Tibial artery (tissue), 4 donors: ENCODE measurements at places on chromosomes 12 and 14.

GRCh38 chr12:18391151-18391550, 129.8 kb downstream of the PIK3C2G start:
- no peaks in the 10 kb centered on the region for H3K36me3 ChIP-seq
- H3K27ac ChIP-seq: no peak overlapping the region
- H3K27me3 ChIP-seq: no peaks in the 10 kb centered on the region
- no peaks in the 10 kb centered on the region for H3K4me1 ChIP-seq

- H3K36me3 ChIP-seq: no peaks in the 10 kb centered on the region
- H3K27ac ChIP-seq: peak overlapping the region; percentile 58
- no peak overlapping the region for H3K4me3 ChIP-seq
- H3K27me3 ChIP-seq: no peaks in the 10 kb centered on the region
- no peaks in the 10 kb centered on the region for H3K4me1 ChIP-seq
Measured at GRCh38 chr12:81819991-81820633, 61.0 kb upstream of the PPFIA2 start.

- H3K27ac ChIP-seq: peak overlapping the region; percentile 23
- DNase-seq: no peak
- no peaks in the 10 kb centered on the region for H3K27me3 ChIP-seq
- H3K4me3 ChIP-seq: no peak overlapping the region
Measured at GRCh38 chr12:63305901-63306875, 155.2 kb upstream of the AVPR1A start.

DNA sequence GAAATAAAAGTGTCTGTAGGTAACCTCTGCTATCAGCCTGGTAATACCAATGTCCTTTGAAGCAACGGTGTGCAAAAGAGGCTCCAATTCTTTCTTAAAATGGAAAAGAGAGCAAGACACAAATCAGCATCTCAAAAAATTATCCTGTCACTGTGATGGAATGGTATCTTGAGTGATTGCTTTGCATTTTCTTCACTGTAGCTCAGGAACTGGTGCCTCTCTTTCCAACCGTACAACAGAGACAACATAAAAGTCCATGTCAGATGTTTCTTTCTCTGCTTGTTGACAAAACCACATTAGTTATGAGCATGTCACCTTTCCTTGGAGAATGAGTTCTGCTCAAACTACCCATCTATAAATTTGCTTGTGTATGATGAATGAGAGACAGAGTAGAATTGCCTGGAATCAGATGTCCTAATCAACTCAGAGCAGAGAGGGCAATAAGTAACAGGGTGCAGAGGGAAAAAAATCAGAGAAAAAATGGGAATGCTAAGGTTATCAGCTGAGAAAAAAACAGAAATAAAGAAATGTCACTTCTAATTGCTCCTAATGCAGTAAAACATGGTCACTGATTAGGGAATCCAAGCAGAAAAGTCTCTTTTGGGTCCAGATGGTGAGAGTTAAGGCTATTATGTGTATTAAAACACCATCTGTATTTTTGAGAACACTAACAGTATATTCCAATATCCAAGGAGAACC, 465.0 kb upstream of the ATP2B1 start:
- H3K36me3 ChIP-seq: no peaks in the 10 kb centered on the region
- no peak for DNase-seq
- H3K4me1 ChIP-seq: no peaks in the 10 kb centered on the region
- H3K27me3 ChIP-seq: no peaks in the 10 kb centered on the region
- no peak overlapping the region for H3K4me3 ChIP-seq

- H3K36me3 ChIP-seq: no peaks in the 10 kb centered on the region
- H3K27me3 ChIP-seq: no peaks in the 10 kb centered on the region
- no peak overlapping the region for H3K4me3 ChIP-seq
- H3K27ac ChIP-seq: no peak overlapping the region
- no peak for DNase-seq
- H3K4me1 ChIP-seq: no peaks in the 10 kb centered on the region
Measured at GRCh38 chr12:25585021-25585523, 32.0 kb upstream of the LMNTD1 start.

DNA sequence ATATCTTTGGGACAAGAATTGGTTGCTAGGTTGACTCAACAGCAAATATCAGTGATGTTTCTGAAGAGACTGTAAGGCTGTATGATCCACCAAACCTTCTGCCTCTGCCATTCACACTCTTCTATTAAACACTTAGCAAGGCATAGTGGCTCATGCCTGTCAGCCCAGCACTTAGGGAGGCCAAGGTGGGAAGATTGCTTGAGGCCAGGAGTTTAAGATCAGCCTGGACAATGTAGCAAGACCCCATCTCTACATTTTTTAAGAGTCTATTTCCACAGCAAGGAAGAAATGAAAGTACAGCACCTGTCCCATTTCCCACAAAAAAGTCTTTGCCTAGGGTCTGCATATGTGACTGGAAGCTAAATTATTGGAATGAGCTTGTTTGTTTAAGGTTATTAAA, 7.8 kb downstream of the ARG2 start:
- no peaks in the 10 kb centered on the region for H3K27me3 ChIP-seq
- no peaks in the 10 kb centered on the region for H3K36me3 ChIP-seq
- no peak overlapping the region for H3K4me3 ChIP-seq
- no peak overlapping the region for H3K27ac ChIP-seq

DNA sequence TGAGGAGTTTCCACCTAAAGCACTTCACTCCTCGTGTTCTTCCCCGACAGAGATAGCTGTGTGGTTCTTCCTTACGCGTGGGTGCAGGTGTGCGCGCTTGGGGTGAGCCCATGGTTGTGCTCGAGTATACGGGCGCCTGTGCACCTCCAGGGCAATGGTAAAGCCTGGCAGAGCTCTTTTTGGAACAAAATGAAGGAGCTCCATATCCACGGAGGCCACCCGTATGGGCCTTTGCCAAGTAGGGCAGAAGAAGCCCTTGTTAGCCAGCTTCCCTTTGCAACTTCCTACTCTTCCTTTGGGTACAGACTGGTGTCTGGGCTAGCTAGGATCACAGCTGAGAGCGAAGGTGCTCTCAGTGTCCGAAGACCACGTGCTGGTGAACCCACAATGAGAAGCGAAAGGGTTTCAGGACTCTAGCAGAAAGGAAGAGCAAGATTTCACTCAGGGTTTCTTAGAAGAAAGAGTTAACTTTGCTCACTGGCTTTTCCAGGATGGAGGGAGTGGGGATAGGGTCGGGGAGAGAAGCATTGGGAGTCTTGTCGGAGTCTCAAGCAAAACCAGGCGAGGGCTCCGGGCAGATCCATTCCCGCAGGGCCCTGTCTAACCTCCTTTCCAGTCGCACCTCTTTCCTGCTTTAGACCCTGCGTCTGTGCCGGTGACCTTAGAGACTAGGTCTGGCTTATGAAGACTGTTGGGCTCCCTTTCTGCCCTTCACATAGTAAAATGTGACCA, 960 bp upstream of the LRFN5 start:
- H3K36me3 ChIP-seq: no peaks in the 10 kb centered on the region
- peak overlapping the region; percentile 62 for H3K4me3 ChIP-seq
- no peak for DNase-seq
- peaks cover 51% of the 10 kb centered on the region for H3K4me1 ChIP-seq
- H3K27me3 ChIP-seq: peaks cover 39% of the 10 kb centered on the region
- H3K27ac ChIP-seq: no peak overlapping the region

- H3K27me3 ChIP-seq: no peaks in the 10 kb centered on the region
- no peaks in the 10 kb centered on the region for H3K36me3 ChIP-seq
- H3K4me3 ChIP-seq: no peak overlapping the region
Measured at GRCh38 chr14:57302883-57303282, 34.1 kb downstream of the AP5M1 start.
